ENCODE measurements at places on chromosomes 5 and 9.
A peak's percentile ranks its signal among the peaks of the same experiment; 100 is the strongest.

DNA sequence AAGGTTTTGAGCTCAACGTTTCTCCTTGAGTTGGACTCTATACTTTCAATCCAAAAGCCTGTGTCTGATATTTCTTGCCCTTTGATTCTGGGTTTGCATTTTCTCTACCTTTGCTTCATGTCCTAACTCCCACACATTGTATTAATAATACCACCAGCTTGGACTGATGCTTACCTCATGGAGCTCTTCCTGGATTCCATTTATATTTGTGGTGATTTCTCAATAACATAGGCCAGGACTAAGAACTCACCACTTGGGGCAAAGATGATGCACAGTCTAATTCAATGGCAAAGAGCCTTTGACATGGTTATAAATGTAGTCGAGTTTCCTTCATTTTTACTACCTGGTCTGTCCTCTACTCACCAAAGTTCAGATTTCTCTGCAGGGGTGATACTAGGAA lies 27.5 kb upstream of the EFNA5 start:
- no peak for DNase-seq

GRCh38 chr9:95807326-95807947 lies 68.1 kb upstream of the ERCC6L2 start:
- no peak for DNase-seq

GRCh38 chr9:129688285-129689043 lies 23.0 kb downstream of the PRRX2 start:
- DNase-seq: no peak

- peak; percentile 12 for DNase-seq
These were observed 195.2 kb upstream of the PTGER4 start for GRCh38 chr5:40484495-40484894.

- DNase-seq: no peak
These were observed 10.1 kb upstream of the C1QTNF3 start for GRCh38 chr5:34053133-34053532.

- DNase-seq: no peak
These were observed 451.3 kb downstream of the NFIB start for GRCh38 chr9:13862654-13863053.

GRCh38 chr9:124880501-124880900 lies 18.6 kb downstream of the ARPC5L start:
- no peak for DNase-seq

GRCh38 chr9:127876026-127876763 lies 1.3 kb downstream of the AK1 start:
- no peak for DNase-seq

DNA sequence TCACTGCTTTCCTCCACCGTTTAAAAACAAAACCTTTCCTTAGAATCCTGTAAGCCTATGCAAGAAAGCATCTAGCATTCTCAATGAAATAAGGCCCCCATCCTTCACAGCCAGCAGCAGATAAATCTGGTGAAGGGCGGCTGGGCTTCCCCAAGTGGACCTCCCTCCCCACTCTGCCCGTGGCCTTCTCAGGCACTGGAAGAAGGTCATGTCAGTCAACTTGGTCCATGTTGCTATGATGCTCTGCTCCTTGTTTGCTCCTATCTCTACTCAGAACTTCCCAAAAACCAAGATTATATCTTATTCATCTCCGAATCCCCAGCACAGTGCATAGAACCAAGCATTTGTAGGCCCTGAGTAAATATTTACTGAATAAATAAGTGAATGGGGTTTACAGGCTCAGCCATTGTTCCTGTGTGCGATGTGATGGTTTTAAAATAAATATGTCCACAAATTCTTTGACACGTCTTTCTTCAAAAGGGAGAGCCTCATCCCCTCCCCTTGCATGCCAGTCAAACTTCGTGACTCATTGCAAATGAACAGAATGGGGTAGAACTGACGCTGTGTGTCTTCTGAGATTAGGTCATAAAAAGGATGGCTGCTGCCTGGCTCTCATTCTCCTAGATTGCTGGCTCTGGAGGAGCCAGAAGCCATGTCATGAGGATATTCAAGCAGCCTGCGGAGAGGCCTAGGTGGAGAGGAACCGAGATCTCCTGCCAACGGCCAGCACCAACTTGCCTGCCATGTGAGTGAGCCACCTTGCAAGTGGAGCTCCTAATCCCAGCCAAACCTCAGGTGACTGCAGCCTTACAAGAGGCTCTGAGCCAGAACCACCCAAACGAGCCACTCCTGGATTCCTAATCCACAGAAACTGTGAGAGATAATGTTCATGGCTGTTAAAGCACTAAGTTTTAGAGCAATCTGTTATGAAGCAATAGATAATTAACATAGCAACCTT lies 70.5 kb downstream of the MED27 start:
- DNase-seq: no peak

GRCh38 chr5:150215979-150216944 lies 26.4 kb downstream of the SLC6A7 start:
- DNase-seq: no peak

GRCh38 chr5:36206913-36207312 lies 34.8 kb downstream of the NADK2 start:
- DNase-seq: no peak

DNA sequence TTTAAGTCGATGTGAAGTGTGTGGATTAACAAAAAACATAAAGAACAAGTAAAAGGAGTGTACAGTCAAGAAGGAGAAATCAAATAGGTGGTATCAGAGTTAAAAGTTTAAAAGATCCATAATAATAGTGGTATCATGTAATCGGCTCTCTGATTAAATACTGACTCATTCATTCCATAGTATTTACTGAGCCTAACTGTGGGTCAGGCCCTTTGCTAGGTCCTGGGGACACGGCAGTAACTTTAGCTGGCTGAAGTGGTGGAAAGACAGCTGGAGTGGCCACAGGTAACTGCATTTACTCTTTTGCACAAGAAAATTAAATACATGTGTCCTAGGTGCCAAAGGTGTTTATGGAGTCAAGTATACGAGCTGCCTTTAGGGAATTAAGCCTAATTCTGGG lies 124.0 kb downstream of the GNAQ start:
- DNase-seq: no peak

DNA sequence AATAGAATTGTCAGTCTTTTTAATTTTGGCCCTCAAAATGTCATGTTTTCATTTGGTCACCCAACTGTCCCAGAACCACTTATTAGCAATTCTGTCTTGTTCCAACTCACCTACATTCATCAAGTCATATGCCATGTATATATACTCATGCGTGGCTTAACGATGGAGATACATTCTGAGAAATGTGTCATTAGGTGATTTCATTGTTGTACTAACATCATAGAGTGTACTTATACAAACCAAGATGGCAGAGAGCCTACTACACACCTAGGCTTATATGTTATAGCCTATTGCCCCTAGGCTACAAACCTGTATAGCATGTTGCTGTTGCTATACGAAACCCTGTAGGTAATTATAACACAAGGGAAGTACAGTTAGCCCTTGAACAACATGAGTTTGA lies 36.6 kb downstream of the RNF38 start:
- DNase-seq: no peak

GRCh38 chr9:107712390-107712789 lies 222.8 kb upstream of the KLF4 start:
- no peak for DNase-seq

- DNase-seq: no peak
These were observed 35.9 kb upstream of the UBAP2 start for GRCh38 chr9:34084562-34084961.

GRCh38 chr5:171127314-171127713 lies 181.7 kb upstream of the TLX3 start:
- DNase-seq: no peak

GRCh38 chr9:16010221-16010620 lies 457.4 kb downstream of the CCDC171 start:
- no peak for DNase-seq

- DNase-seq: no peak
These were observed 16.6 kb upstream of the ENTREP1 start for GRCh38 chr9:69308206-69308931.

DNA sequence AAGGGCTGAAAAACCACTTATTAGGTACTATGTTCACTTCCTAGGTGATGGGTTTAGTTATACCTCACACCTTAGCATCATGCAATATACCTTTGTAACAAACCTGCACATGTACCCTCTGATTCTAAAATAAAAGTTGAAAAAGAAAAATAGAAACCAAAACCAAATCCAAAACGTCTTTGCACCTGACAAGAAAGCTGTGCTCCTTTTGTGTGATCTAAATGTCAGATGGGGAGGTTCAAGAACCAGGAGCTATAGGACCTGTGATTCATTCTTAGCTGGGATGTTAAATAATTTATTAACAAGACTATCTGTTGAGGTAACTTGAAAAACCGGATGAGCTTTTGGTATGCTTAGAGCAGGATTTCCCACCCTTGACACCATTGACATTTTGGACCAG lies 16.9 kb upstream of the TNFSF15 start:
- DNase-seq: no peak

DNA sequence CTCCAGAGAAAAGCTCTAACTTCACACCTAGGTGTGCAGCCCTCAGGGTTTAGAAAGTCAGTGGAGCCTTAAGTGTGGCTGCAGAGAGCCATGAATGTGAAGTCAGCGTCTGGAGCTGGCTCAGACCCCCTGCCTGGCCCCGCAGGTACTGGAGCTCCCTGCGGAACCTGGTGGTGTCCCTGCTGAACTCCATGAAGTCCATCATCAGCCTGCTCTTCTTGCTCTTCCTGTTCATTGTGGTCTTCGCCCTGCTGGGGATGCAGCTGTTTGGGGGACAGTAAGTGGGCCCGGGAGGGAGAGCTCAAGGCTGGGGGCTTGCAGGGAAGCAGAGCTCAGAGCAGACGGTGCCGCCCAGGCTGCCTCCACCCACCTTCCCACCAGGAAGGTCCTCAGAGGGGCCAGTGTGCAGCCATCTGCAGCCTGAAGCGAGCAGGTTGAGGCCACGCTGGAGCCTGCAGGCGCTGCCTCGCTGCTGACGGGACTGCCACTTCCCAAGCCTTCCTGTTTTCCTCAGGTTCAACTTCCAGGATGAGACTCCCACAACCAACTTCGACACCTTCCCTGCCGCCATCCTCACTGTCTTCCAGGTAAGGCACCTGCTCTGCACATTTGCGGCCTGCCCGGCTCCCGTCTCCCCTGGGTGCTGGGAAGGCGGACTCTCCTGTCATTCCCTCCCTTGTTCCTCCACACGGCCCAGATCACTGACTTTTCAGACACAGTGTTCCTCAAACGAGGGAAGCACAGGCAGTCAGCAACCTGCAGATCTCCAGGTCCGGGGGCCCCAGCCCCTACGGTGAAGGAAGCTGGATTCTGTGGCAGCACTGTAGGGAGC lies 108.9 kb downstream of the CACNA1B start:
- DNase-seq: no peak

GRCh38 chr9:96567203-96567700 lies 52.4 kb downstream of the CDC14B start:
- peak; percentile 52 for DNase-seq

- DNase-seq: no peak
These were observed 23.2 kb downstream of the FGD3 start for GRCh38 chr9:92970467-92970923.

DNA sequence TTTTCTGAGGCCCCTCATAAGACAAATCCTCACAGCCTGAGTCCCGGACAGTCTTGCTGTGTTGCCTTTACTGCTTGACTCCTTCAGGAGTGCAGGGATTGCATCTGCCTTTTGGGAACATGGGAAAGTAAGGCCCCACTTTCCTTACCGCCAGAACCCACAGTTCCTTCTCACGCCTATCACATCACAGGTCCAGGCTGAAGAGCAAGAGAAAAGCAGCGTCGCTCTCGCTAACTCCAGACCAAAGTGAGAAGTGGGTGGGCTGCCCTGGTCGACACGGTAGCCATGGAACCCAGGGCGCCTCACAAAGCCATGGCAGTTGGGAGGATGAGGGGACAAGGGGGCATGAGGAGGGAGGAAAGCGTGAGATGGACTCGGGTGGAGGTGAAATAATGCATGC lies 7.9 kb upstream of the ZDHHC11 start:
- no peak for DNase-seq

DNA sequence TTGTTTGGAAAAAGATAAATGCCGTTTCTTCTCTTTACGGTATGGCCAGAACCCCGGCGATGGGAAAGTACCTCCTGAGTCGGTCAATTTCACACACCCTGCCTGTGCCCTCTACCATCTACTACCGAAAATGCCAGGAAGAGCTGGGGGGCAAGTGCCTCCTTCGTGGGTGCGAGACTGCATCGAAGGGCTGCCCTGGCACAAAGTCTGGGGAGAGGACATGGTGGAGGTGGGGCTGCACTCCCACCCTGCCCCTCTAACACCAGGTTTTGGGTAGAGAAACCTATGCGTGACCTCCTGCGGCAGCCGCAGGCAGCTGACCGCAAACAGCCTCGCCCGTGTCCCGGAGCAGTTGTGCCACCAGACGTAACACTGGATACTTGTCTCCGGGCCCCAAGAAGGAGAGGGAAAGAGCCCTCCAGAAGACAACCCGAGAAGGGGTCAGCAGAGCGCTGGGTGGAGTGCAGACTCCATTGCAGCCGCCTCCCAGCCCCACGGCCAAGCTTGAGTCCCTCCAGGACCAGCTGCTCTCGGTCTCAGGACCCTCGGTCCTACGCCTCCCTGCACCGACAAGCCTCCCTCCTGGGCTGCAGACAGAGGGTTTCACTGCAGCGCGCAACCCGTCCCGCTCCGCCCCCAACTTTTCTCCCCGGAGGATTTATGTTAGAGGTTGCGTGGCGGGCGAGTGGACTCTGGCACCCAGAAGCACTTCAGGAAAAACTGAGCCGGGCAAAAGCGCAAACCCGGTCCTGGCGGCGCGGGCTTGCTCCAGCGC lies 823 bp upstream of the PRDM6 start:
- peak; percentile 43 for DNase-seq

DNA sequence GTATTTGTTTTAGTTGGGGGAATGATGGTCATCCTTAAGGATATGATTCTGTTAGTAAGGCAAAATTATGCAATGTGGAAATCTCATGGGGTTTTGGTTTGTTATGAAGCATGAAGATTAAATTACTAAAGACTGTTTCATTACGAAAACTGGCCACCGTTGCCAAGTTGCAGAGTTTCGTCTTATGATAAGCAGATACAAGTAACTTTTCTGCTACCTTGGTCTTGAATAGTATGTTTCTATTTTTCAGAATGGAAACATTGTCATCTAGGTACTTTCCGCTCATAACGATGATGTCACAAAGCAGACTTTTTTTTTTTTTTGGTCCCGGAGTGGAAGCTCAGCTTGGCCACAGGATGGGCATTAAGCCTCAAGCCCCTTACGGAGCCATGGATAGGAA lies 4.2 kb downstream of the CCNI2 start:
- DNase-seq: peak; percentile 86

GRCh38 chr5:56449071-56449640 lies 216.0 kb upstream of the ANKRD55 start:
- no peak for DNase-seq

GRCh38 chr9:35718721-35719511 lies 13.1 kb downstream of the TLN1 start:
- no peak for DNase-seq

DNA sequence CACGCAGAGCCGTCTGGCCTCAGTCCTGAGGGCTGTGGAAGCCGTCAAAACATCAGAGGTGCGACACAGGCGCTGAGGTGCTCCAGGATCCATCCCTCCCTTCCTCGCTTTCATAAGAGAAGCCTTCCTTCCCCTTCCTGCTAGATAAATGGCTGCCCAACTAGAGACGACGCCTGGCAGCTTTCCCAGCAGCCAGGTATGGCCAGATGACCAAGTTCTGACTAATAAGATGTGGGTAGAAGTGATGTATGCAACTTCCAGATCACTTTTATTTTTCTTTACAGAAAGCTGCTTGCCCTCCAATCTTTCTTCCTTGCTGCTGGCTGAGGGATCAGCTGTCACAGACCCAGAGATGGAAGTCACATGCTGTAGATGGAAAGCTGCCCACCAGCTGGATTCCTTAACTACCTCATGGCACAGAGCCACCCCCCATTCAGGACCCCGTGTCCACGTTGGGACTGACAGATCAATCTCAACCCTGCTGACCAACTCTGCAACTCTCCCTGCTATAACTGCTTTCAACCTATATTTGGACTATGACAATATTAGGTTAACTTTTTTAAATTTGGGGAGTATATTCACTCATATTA lies 8.8 kb downstream of the MAPK9 start:
- DNase-seq: no peak

Measured in GM13977 (cell line).